ENCODE measurements at places on chromosomes 5 and 9.

DNA sequence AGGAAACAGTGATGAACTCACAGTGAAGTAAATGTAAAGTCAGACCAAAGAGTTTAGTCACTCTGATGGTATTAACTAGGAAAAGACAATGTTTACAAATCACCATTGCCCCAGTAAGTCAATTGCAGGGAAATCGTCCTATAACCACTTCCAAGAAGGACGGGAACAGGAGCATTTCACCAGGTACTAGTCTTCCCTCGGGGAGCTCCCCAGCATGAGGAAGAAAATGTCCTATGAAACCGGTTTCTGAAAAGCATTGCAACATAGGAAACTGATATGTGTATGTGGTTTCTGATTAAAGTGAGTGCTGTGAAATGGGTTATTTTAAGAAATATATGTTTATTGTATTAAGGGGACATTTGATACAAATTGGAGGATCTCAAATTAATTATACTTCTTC lies 626.7 kb upstream of the ADAMTS16 start:
- DNase-seq: no peak

DNA sequence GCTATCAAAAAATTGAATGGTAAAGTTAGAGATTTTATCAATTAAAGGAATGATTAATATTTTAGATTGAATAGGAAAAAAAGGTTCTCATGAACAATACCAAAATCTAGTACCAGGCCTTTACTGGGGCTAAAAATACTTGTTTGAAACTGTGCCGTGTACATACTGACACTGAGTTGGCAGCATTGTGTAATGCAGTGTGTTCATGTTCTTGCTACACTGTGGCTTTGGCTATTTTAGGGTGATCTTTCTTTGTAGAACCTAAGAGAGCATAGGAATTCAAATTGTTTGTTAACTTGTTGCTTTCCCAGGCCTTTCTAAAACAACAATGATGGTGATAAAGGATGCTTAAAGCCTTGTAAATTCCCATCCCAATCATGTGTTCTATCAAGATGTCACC lies 80.9 kb downstream of the KIF4B start:
- DNase-seq: no peak

GRCh38 chr9:35690614-35691333 lies 1.0 kb upstream of the TPM2 start:
- peak; percentile 71 for DNase-seq

DNA sequence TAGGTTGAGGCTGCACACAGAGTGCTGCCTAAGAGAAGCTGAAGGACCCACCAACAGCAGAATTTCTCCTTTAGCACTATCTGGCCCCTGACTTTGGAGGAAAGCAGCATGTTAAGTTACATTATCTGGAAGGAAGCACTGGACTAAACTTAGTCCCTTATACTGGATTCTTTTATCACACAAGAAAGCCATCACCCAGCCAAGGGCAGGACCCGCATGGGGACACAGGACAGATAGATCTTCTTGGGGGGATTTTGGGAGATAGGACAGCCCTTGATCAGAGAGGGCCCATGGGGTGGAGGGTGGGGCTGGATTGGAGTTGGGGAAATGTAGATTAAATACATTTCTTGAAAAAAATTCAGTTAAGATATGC lies 14.4 kb downstream of the ANKRD33B start:
- peak; percentile 49 for DNase-seq

DNA sequence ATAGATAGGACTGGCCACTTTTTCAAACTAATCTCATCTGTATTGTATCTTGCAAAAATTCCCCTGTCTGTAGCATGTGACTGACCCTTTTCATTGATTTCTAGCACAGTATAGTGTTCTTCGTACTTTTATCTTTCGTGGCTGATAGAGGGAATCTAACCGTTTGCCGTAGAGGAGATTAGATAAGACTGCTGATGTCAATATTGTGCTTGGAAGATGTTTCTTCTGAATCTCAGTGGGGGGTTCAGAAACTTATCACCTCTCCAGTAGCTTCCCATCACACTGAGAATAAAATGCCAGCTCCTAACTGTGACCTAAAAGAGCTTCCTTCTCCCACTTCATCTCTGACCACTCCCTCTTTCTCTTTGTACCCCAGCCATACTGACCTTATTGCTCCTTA lies 25.4 kb upstream of the ALDOB start:
- no peak for DNase-seq

DNA sequence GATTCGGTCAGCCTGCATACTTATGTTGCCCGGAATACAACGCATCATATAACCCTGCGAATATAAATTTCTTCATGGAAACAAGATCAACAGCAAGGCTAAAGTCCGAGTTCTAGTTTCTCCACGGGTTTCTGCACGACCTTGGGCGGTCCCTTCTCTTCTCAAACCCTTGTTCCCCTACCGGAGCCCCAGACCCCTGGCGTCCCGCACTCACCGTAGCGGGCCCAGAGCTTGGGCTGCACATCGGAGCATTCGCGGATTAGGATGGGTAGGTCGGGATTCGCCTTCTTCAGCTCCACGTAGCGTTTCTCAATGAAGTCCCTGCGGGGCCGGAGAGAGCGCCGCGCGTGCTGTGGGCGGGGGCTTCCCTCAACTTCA lies 399 bp downstream of the NDUFA2 start:
- no peak for DNase-seq

DNA sequence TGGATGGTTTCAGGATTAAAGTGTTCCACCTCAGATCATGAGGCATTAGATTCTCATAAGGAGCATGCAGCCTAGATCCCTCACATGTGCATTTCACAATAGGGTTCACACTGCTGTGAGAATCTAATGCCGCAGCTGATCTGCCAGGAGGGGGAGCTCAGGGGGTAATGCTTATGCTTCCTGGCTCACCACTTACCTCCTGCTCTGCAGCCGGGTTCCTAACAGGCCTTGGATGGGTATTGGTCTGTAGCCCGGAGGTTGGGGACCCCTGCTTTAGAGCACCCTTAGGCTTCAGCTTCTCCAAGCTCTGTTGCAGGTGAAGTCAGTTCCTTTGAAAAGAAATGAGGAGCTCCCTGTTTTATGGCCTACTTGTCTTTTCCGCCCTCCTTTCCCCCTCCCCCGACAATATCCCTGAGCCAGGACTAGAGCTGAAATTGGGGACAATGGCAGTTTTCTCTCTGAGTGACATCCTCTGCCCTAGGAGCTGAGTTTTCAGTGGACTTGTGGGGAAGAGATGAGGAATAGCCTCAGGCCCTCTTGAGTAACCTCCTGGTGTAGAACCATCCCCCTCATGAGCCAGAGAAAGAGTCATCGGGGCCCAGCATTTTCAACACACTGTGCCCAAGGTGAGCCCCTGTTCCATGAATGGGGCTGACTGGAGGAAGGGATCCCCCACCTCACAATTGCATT lies 16.2 kb upstream of the MAT2B start:
- no peak for DNase-seq

- DNase-seq: no peak
These were observed 14.8 kb downstream of the ETF1 start for GRCh38 chr5:138528208-138528607.

DNA sequence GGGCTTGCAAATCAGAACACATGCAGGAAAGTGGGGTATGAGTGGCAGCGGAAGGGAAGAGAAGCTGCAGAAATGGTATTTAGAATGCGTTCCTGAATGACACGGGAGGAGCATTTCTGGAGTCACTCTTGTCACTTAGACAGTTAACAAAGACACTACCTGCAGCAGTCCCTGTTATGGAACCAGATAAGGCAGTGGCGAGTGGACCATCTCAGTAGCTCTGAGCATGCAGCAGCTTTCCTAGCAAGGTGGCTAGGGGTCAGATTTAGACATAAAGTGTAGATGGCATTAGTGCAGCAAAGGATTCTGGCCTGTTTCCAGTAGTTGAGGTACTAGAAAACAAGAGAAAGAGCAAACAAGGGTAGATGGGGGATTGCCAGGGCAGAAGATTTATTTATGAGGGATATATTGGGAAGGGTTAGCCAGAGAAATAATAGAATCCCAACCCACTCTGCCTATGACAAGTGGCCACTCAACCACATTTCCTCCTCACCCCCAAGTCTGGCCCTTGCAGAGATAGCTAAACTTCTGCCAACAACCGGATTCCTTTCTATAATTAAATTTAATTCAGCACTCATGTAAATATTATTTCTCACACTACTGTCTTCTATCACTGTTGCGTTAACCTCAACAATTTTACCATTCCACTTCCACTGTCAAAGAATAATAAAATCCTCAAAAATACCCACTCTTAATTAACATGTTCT lies 201.6 kb downstream of the DCP2 start:
- no peak for DNase-seq

GRCh38 chr5:157328277-157328912 lies 62.5 kb downstream of the CYFIP2 start:
- peak; percentile 68 for DNase-seq

- DNase-seq: no peak
These were observed 688 bp upstream of the PLPPR1 start for GRCh38 chr9:101027733-101028345.

GRCh38 chr5:35246900-35247647 lies 16.8 kb upstream of the PRLR start:
- DNase-seq: no peak

DNA sequence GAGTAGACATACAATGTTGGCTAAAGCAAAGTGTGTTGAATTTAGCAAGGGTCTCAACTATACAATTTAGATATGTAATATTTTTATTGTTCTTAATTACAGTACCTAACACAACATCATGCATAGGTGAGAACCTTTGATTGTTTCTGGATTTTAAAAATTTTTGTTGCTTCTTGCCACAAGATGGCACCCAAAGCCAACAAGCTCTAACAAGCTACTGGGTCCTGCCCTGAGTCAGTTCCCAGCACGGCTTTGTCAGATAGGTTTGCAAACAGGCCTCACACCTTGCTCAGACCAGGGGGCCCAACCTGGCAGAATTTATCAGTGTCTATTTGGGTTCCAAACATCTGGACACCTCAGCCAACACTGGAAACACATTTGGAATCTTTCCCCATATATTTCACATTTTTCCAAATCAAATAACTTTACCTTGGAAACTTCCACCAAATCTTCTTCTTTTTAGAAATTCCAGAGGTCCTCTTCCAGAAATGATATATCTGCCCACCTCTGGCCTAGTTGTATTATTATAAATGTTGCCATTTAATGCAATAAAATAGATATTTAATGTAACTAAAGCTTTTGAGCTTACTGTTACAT lies 49.5 kb upstream of the EGFLAM start:
- DNase-seq: no peak

GRCh38 chr5:64693636-64694035 lies 3.3 kb downstream of the SHISAL2B start:
- no peak for DNase-seq
